ENCODE measurements at places on chromosomes 11 and 22.

DNA sequence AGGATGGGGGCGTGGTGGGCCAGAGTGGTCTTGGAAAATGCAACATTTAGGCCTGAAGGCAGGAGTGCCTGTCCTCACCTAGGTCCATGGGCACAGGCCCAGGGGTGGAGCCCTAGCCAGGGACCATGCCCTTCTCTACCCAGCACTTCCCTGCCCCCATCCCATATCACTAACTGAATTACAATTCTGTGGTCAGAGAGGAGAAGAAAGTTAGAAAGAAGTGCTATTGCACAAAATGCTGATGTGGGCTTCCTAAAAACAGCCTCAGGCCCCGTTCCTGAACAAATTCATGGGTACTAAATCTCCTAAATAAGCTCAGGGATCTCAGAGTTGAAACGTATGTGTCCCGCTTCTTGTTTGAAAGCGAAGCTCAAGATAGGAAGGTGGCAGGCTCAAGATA, 3.5 kb upstream of the ASRGL1 start:
- no peak for DNase-seq

- no peak for DNase-seq
These were observed 20.8 kb downstream of the NPTXR start for GRCh38 chr22:38823076-38823475.

GRCh38 chr11:57512646-57513451, 2.7 kb downstream of the SLC43A1 start:
- no peak for DNase-seq

DNA sequence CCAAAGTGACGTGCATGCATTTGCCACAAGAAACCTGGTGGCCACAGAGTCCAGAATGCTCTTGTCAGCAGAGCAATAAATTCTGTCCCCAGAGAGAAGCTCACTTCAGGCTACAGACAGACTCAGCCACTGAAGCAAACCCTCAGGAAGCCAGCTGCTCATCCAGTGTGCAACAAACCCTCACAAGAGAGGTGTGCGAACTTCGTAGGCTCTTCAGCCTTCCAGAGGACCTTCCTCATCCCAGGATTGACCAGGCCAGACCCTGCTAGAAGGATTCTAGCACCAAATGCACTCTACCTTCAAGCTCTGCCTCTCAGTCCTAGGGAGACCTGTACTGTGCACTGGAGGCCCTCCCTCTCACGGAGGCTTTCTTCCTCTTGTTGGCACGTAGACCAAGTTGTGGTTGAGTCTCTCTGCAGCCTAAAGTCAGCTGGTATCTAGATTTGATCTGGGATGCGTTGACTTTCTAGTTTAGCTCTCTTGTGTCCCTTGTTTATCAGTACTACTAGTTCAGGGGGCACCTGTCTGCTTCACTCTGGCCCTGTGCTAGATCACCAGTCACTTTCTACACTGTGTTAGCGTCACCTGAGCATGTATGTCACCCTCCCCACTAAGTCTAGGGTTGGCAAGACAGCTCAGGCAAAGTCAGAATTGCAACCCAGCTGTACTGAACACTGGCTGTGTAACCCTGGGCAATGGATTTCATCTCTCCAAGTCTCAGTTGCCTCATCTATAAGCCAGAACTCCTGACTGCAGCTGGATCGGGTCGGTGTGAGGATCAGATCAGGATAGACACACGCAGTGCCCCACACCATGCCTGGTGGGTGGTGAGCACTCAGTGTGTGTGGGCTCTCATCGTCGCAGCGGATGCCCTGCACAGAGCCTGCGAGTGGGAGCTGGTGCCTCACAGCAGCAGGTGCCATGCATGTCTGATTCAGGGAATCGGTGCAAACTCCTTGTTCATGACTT, 22.1 kb upstream of the TMPRSS13 start:
- DNase-seq, result no peak

GRCh38 chr11:3108183-3108721, 51.0 kb upstream of the CARS1 start:
- no peak for DNase-seq

DNA sequence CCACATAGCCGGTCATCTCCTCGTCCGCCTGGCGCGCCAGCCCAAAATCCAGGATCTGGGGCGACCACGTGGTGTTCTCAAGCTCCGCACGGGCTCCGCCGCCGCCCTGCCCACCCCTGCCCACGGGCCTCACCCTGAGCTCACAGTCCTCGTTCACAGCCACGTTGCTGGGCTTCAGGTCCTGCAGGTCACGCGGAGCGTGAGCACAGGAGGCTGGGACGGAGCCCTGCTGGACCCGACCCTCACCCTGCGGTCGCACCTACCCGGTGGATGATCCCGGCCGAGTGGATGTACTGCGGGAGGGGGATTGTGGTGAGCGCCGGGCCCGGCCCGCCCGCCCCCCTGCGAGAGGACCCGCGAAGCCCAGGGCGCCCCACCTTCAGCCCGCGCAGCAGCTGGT, 3.2 kb downstream of the MAPK11 start:
- DNase-seq, result no peak

DNA sequence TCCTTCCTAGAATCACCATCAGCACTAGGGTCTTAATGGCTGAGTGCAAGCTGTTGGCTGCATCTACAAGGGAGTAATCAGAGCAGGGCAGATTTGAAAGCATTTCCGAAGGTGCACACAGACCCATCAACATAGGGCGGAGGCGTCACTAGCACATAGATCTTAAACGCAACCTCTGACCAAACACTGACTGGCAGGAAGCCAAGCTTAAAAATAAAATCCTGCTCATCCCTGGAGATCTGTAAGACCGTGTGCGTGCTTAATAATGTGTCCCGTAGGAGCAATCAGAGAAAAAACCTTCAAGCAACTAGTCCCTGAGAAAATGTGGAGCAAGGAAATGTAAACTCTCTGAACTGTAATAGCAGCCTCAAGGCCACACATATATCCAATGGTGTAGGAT, 470.5 kb downstream of the ETS1 start:
- no peak for DNase-seq

Measured in substantia nigra (tissue), 51 donors.